ENCODE measurements at places on chromosomes 2 and 18.

DNA sequence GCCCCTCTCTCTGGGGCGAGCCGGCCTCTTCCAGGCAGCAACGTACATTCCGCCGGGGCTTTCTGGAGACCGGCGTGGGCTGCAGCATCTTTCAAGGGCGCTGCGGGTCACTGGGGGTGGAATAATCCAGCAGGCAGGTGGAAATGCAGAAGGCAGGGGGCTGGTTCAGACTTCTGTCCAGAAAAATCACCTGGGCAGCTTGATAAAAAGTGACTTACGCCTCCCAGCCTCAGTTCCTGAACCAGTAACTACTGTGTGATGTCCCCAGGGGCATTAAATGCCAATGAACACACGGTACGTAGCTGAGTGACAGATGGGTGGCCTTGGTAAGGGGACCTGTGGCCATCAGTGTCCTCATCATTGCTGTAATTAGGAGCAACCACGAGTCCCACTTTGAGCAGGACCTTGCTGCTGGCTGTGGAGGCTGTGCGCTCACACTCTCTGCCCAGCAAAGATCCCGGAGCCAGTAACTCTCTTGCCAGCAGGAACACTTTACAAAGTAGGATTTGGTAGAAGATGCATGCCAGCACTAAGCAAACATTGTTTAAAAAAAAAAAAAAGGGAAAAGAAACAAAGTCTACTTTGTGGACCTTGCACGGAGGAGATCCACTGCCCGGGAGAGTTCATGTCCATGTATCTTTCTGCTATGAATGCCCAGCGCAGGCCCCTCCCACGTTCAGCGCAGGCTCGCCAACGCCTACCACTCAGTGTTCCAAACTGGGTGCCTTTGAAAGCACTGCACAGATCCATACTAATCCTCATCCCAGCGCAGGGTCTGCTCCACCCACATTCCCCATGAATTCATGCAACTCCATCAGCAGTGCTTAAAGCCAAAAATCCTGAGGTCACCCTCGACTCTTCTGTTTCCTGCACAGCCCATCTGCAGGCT is 177.3 kb downstream of the HDAC4 start:
- DNase-seq, result no peak

DNA sequence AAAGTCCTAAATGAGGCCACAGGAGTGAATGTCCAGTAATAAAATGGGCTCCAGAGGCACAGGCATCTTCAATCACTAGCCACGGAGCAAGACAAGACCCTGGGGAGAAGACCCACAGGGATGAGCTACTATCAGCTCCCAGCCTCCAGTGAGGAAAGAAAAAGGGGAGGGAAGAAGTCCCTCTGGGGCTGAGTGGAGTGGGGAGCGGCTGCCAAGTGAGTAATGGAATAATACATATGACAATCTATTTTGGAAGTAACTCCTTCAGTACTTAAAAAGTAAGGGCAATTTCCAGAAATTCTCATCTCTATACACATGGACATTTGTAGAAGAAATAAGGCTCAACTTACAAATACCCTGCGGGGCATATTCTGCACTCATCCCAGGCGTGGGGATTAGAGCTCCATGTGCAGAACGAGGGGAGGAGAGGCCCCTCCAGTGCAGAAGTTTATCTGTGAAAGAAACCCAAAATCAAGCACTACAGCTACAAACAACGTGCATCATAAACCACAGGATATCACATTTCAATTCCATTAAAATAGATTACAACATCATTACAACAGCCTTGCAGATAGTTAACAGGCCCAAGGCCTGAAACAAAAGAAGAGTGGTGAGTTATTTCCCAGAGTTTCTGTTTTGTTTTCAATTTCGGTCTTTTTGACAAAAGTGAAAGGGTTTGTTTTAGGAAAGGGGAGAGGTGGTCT is 84.9 kb downstream of the BCL11A start:
- DNase-seq, result no peak

DNA sequence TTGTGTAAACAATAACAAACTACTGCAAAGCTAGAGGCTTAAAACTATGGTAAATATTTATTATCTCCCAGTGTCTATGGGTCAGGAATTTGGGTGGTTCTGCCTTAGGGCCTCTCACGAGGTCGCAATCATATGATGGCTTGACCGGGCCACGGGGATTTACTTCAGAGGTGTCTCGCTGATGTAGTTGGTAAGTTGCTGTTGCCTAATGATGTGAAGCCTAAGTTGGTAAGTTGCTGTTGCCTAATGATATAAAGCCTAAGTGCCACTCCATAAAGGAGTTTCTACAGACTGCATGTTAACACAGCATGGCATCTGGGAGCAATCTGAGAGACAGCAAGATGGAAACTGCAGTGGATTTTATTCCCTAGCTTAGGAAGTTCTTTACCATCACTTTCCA is 35.8 kb downstream of the FMNL2 start:
- DNase-seq, result no peak

DNA sequence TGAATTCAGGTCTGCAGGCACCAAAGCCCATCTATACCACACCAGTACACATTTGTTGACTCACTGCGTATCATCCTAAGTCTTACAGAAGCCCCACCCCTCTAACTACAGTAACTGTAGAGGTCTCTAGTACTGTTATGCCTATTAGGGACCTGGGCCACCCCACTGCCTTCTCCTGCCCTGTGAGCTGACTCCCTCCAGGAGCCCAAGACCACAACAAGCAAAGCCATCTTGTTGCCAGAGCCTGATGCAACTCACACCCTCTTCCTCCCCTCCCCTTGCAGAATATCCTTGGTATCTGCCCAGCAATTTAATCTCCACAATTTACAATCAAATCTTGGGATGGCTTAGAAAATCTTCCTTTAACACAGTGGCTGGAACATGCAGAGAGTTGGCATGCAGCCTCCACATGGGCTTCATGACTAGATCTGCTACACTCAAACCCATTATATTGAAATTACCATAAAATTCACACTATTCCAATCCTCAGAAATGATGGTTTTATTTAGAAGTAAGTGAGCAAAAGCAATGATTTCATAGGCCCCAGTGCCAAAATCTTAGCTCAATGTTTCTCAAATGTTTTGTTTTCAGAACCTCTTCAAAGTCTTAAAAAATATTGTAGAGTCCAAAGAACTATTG is 17.7 kb upstream of the CYP1B1 start:
- no peak for DNase-seq

GRCh38 chr2:58851598-58851997 is 610.5 kb upstream of the FANCL start:
- no peak for DNase-seq

DNA sequence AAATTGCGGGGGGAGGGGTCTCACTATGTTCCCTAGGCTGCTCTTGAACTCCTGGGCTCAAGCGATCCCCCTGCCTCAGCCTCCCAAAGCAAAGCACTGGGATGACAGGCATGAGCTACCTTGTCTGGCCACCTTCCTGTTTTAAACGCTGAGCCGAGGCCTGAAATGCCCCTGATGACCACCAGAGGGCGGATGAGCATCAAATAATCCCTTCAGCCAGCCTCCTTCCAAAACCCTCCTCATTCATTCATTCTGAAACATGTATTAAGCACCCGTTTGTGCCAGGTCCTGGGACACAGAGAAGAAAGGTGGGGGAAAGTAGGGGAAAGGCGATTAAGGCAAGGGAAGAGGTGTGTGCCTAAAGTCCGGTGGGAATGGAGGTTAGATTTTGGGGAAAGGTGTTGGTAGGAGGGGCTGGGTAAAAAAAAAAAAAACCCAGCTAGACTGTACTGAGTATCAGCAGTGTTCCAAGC is 30.7 kb upstream of the PTMA start:
- peak; percentile 87 for DNase-seq

DNA sequence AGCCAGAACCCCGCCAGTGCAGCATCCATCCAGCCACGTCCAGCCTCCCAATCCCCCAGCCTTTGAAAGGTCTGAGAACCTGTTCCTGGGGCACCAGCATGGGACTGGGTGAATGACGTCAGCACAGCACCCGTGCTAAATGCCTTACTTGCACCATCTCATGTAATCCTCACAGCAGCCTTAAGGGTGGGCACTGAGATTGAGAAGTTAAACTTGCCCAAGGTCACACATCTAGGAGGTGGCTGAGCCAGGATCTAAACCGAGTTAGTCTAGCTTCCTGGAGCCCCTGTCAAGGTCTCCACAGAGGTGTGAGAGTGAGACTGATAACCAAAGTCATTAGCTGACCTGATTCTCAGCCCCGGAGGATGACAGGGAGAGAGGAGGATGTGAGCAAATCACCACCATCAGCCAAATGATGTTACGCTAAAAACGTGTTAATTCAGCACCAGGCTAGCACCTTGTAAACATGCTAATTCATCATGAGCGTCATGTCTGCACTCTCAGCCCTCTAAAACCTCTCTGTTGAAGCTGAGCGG is 4.6 kb downstream of the CD8A start:
- no peak for DNase-seq

DNA sequence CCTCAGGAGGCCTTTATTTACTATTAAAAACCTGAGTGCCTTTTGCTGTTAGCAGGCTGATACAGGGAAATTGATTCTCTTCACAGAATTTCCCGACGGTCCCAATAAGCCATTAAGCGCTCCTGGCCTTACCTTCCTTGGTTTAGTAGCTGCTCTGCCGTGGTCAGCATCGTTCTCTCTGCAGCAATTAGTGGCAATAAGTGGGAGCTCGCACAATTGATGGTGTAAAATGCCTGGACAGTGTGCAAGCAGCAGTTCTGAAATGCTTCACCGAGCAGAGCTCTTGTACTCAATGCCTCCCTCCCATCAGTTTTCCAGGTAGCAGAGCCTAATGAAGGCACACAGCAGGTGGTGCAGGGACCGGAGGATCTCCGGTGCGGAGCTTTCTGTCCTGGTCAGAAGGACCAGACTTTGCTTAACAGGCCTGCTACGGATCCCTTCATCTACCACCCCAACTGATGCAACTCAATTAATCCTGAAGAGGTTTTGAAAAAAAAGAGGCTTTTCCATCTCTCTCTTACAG is 1.1 kb upstream of the LINC00305 start:
- no peak for DNase-seq

- DNase-seq, result no peak
These were observed 323.7 kb downstream of the LPIN1 start for GRCh38 chr2:12070153-12070552.

DNA sequence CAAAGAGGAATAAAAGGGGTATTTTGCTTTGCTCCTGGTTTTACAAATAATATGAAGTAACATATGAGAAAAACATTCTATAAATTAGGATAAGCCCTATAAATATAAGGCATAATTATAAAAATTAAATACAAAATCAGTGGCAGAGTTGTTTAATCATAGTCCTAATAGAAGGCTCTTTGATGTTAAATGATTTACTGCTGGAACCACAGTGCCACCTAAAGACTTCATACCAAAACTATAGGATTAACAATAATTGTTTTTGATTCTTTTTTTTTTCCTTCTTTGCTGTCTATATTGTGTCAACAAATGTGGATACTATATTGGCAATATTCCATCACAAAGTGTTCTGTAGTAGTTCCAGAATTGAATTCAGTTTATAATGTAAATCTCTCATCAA is 837.7 kb upstream of the SLC39A10 start:
- peak; percentile 31 for DNase-seq

DNA sequence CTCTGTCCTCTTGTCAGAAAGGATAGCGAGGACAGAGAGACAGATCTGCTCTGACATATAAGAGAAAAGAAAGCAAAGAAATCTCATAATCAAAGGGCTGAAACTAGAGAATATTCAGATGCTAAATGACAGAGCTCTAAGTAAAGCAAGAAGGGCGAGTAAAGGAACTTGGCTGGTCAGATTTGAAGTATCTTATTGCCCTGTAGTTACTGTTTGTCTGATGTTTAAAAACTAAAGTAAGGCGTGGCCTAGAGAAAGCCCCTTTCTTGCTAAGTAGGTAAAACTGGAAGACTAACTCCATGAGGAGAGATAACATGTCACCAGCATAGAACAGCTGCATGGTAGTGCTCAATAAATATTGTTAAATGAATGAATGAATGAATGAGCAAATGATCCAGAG is 70.0 kb downstream of the CRACDL start:
- no peak for DNase-seq

GRCh38 chr18:75441896-75442295 is 14.4 kb upstream of the SMIM21 start:
- DNase-seq, result no peak

DNA sequence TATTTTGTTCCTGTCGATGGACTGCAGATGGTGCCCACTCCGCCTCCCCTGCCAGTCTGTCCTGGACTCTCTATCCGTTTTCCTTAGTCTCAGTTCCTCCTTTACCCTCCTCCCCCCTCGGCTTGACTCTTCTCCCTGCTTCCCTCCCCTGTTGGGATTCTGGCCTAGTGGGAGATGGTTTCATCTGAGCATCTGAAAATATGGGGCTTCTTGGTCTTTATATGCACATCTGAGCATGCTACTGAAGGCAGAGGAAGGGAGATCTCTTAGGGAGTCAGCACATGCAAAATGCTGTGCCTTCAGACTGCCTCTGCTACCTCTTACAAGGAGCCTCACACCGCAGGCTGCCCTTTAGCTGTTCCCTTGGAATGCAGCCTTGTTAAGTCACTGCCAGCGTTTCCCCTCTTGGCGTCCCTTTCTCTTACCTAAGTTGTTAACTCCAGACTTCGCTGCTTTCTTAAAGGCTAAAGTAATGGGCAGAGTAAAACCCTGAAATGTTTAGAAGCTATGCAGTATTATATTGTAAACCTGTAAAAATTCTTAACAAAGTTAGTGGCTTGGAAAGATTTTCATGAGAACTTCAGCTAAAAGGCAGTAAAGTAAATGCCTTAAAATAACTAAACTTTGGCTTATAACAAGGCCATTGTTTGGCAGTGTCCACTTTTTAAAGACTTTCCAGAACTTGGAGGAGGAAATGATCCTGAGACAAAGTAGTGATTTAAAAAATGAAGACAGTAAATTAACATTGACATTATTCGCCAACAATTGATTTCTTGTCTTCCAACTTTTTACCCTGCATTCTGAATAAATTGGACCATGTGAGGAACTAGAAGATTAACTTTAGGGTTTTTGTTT is 49.8 kb downstream of the LDLRAD4 start:
- DNase-seq, result peak; percentile 77

- no peak for DNase-seq
These were observed 118.3 kb upstream of the DSEL start for GRCh38 chr18:67634631-67635338.

- no peak for DNase-seq
These were observed 30.1 kb upstream of the PID1 start for GRCh38 chr2:229301237-229301636.

DNA sequence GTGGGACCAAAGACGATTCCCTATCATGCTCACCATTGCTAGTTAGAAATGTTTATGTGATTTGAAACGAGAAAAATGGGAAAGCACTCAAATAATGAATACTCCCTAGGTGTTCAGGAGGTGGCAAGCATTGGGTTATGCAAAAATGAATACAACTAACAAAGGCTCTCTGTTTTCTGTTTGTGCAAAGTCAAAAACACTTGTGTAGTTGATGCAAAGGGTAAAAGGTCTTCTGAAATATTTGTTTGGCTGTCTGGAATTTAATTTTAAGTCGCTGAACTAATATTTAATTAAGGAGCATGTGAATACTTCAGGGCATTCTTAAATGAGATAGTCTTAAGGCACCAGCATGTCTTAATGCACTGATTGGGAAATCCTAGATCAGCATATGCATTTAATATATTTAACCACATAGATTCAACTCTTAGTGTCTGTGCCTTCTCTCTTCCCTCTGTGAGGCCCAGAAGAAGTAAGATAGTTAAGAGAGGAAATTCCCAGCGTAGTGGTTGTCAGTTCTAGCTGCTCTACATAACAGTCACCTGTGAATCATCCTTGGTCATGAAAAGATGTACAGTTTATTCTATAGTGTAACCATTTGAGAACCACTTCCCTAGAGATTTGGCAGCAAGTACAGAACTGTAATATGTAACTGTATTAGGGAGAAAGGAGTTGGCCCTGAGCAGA is 111.9 kb downstream of the EPC2 start:
- no peak for DNase-seq
